ENCODE measurements at places on chromosomes 11 and 22. TPM values are rescaled to one million over a fixed set of nuclear protein-coding genes. Genes with fewer than 3 reads are reported as not detected.

DNA sequence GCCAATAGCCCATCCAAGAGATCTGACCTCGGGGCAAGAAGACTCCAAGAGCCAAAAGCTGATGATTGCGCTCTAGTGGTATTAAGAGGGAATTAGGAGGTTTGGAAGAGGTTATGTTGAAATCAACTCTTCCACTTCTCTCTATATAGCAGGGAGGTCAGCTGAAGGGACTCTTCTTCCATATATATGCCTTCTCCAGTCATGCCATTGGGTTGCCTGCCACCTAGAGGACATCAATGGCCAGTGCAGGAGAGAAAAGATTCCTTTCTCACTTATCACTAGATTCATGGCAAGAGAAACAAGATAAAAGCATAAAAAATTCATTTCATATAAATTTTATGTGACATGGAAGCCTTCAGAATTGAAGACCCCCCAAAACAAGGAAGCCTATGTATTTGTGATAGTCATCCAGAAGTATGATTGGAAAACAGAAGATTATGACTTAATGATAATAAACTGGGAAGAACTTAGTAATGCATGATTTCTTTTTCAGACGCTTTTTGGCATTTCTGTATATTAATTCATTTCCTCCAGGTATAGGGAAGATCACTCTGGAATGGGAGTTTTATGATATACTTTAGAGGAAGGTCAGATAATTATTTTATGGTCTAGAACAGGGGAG lies 435.1 kb upstream of the DDI1 start:
- DNase-seq, result peak; percentile 34

DNA sequence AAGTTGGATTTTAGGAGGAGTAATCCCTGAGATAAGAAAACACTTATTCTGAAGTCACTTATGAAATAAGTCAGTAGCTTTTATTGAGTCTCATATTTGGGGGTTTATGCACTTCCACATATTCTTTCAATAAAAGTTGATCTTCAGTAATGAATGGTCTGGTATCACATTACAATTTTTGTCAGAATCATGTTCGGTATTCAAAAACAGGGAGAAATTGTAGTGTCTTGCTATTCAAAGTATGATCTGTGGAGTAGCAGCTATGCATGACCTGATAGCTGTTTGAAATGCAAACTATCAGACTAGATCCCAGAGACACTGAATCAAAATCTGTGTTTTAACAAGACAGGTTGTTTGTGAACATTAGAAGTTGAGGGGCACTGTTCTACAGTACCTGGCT lies 857.6 kb downstream of the METTL15 start:
- no peak for DNase-seq

- no peak for DNase-seq
These were observed 26.6 kb downstream of the ATG16L2 start for GRCh38 chr11:72840780-72841179.

DNA sequence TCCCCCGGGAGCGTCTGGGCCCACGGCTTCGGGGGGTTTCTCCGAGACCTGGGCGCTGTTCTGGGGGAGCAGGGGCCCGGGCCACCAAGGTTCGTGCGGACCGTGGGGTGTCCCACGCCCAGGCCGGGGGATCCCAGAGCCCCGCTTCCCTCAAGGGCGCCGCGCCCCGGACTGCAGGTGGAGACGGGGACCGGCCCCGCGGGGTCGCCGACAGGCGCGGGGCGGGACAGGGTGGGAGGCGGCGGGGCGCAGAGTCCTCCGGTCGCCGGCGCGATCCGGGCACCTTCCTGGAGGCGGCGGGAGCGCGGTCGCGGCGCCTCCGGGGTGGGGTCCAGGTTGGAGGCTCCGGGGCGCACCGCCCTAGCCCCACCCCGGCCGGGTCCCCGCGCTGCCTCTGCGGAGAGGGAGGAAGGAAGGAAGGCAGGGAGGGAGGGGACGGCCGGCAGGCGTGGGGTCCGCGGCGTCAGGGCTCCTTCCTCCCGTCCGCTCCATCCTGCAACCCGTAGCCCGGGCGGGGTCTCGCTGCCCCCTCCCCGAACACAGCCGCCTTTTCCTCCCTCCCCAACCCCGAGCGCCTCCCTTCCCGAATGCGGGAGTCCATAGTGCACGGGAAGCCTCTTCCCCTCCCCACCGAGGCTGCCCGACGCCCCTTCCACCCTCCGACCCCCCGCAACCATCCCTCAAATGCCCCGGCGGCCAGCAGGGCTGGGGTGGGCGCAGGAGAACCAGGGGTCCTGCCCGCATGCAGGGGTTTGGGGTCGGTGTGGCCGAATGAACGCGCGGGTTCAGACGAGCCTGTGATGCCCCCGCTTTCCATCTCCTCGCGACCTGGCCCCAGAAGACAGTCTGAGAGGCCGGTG lies 4.3 kb upstream of the ZBED4 start:
- DNase-seq, result peak; percentile 32

DNA sequence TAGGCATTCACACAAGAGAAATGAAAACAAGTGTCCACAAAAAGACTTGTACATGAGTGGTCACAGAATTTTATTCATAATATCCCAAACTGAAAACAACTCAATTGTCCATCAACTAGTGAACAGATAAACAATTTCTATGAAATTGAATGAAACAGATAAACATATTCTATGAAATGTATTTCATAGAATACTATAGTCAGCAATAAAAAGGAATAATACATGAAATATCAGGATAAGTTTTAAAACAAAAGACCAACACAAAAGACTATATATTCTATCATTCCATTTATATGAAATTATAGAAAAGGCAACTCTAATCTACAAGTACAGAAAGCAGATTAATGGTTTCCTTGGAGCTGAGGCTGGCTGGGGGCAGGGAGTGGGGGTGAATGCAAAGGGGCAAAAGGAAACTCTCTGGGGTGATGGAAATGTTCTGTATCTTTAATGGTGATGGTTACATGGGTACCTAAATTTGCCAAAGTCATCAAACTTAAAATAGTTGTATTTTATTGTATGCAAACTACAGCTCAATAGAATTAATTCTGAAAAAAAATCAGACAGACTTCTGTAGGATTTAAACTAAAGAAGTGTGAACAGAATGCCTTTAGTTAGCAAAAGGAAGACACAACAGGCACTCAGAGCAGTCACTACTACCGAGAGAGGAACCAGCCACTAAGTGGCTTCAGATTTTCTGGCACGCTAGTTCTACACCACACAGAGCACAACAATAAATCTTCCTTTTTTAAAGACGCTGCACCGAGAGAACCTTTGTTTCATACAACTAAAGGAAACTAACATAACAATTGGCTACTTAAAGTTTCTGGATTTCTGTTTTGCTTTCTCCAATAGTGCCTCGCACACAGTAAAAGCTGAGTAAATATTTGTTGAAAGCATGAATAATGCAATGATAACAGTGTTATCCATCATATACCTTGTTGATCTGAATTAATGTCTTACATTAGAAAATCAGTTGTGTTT lies 15.4 kb downstream of the CCDC34 start:
- no peak for DNase-seq

GRCh38 chr22:20130319-20130718 lies 1.3 kb upstream of the ZDHHC8 start:
- no peak for DNase-seq

- DNase-seq, result no peak
These were observed 2.0 kb downstream of the IGSF22 start for GRCh38 chr11:18723991-18724390.

DNA sequence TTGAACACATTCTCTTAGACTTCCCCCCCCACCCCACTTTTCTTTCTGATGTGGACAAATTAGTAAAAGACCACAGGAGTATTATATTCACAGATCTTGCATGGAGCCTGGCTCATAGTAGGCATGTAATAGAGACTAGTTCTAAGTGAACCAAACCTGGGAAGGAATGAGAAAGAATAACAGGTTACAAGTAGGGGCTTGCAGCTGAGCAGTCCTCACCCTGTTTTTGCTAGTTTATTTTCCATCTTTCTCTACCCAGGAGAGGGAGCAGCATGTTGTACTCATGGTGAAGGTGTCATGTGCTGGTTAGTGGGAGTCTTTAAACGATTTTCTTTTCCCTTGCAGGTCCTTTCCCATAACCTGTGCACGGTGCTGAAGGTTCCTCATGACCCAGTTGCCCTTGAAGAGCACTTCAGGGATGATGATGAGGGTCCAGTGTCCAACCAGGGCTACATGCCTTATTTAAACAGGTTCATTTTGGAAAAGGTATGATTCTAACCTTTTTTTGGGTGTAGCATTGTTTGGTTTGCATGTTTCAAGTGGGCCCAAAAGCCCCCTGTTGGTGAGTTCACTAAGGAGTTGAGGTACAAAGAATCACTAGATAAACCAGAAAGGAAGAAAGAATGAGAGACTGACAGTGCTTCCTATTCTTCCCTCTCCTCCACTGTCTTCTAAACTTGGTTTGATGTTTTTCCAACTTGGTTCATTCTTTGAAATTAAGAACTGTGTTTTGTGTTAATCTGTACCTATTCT lies 30.1 kb downstream of the SWAP70 start:
- DNase-seq, result no peak

DNA sequence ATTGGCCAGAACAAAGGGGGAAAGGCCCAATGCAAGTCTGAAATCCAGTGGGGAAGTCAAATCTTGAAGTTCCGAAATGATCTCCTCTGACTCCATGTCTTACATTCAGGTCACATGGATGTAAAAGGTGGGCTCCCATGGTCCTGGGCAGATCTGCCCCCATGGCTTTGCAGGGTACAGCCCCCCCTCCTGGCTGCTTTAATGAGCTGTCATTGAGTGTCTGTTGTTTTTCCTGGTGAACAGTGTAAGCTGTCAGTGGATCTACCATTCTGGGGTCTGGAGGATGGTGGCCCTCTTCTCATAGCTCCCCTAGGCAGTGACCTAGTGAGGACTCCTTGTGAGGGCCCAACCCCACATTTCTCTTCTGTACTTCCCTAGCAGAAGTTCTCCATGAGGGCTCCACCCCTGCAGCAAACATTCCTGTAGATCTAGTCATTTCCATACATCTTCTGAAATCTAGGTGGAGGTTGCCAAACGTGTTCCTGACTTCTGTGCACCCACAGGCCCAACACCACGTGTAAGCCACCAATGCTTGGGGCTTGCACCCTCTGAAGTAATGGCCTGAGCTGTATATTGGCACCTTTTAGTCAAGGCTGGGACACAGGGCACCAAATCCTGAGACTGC lies 9.3 kb downstream of the CARD18 start:
- no peak for DNase-seq

GRCh38 chr11:92322225-92322624 lies 97.6 kb downstream of the FAT3 start:
- DNase-seq, result no peak

DNA sequence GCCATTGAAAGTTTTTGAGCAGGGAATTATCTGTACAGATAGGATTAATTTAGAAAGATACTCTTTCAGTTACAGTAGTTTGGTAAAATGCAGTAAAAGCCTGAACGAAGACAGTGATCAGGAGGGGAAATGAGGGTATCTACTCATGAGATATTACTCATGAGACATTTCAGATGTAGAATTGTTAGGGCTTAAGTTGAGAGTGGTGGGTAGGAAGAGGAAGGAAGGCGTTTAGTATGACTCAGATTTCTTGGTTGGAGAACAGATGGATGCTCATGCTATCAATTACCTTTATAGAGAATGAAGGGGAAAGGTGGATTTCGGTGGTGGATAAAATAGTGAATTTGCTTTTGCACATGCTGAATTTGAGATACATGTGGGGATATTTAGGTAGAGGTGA lies 15.8 kb downstream of the CCDC81 start:
- no peak for DNase-seq

DNA sequence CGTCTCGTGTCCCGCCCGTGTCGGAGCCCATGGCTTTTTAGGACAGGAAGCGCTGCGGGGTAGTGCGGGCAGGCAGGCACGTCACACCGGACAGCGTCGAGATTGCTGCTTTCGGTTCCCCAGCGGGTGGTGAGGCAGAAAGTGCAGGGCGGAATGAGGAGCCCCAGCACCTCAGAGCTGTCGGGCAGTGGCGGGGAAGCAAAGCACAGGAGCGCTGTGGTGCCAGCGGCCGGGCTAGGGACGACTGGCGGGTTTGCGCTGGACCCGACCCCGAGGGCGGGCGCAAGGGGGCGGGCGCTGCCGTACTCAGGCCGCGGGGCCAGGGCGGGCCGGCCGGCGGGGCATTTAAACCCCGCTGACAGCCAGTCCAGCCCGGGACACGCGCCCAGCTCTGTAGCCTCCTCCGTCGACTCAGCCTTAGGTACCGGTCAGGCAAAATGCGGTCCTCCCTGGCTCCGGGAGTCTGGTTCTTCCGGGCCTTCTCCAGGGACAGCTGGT lies at the start of gene SLC37A2:
Gene SLC37A2, plus strand, starts transcription at position 375 of the 498 bp plus-strand sequence. Its CDS starts 63 bp downstream, at position 438.
- peak; percentile 55 for DNase-seq

DNA sequence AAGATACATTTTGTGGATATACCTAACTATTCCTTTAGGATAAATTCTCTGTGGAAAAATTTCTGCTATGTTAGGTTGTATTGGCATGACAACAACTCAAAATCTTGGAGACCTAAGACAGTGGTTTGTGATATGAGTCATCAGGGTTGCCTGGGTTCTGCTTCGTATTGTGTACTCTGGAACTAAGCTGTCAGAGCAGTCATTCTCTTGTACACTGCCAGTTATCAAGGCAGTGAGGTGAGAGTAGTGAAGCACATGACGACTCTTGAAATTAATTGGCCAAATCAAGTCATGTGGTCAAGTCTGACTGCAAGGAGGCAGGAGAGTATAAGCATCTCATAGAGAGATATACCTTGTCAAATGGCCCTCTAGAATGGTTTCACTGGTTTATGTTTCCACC lies 104.4 kb downstream of the FANCF start:
- DNase-seq, result peak; percentile 45

DNA sequence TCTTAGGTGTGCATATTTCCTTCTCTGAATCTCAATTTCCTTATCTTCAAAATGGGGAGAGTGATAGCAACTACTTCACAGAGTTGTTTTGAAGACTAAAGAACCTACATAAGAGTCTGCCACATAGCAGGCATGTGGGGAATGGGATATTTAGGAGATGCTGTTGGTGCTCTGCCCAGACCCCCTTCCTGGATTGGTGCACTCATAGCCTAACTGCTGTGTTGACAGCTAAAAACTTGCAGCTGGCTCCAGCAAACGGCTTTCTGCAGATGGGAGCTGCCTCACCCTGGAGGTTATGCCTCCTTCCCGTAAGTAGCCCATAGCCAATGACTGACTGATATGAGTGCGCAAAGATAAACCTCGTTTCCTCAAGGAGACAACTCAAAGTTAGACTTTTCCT lies 106.1 kb downstream of the CD44 start:
- DNase-seq, result no peak

GAS2 gene
- 5.8 TPM for polyA plus RNA-seq

MS4A6E gene
- not detected for polyA plus RNA-seq

BEST1 gene
- polyA plus RNA-seq, result 3.9 TPM

OR6T1 gene
- polyA plus RNA-seq, result not detected

ELMOD1 gene
- 0.43 TPM for polyA plus RNA-seq

UPK2 gene
- polyA plus RNA-seq, result 0.10 TPM

RNF169 gene
- 11.5 TPM for polyA plus RNA-seq

OR51E2 gene
- 0.34 TPM for polyA plus RNA-seq

KRTAP5-11 gene
- 0.19 TPM for polyA plus RNA-seq

FIBIN gene
- polyA plus RNA-seq, result 14.5 TPM

OR10AG1 gene
- polyA plus RNA-seq, result not detected

GSTT2B gene
- polyA plus RNA-seq, result 4.6 TPM

All from large intestine (tissue), 12 donors.